ENCODE measurements at places on chromosomes 11 and 22.
A peak's percentile ranks its signal among the peaks of the same experiment; 100 is the strongest.

GRCh38 chr22:34430386-34430785 lies 510.1 kb upstream of the LARGE1 start:
- no peaks in the 10 kb centered on the region for H3K27me3 ChIP-seq
- no peak overlapping the region for H3K27ac ChIP-seq
- H3K4me3 ChIP-seq: no peak overlapping the region
- DNase-seq: no peak

DNA sequence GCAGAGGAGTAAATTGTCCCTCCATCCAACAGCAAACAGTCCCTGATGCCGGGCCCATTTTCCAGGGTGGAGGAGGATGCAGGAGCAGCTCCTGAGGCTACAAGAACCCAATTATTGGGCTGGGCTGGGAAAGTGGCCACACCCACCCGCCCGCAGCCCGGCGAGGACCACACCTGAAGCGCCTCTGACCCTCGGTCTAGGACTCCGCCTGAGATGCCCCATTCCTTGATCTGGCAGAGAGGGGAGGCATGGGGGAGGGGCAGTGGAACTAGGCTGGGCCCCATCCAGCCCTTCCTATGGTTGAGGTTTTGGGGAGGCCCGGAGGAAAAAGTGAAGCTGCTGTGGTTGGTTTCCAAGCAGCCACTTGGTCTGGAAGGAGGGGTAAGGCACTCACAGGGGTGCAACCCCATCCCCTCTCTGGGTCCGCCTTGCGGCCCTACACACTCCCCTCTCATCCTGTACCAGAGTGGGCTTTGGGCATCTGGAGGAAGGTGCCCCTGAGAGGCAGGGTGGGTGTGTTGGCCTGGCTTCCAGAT lies 2.4 kb upstream of the LGALS1 start:
- DNase-seq: no peak
- no peaks in the 10 kb centered on the region for H3K27me3 ChIP-seq
- H3K27ac ChIP-seq: no peak overlapping the region
- peaks cover 7% of the 10 kb centered on the region for H3K36me3 ChIP-seq

DNA sequence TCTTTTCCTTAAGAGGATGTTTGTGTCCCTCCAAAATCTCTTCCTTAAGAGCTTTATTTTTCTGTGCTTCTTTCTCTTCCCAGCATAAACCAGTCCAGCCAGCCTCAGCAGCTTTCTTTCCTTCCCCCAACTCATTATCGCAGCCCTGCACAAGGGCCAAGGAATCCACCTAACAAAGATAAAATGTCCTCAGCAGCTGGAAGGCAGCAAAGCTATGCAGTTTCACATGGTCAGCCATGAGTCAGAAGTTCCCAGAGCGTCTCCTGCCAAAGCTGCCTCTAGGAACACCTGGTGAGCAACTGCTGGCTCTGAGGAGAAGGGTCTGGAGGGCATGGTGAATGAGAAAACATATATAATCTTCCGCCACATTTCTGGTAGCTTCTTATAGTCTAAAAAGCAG lies 45.3 kb upstream of the HMGXB4 start:
- H3K36me3 ChIP-seq: no peaks in the 10 kb centered on the region
- no peaks in the 10 kb centered on the region for H3K4me1 ChIP-seq
- no peaks in the 10 kb centered on the region for H3K27me3 ChIP-seq
- H3K27ac ChIP-seq: no peak overlapping the region

GRCh38 chr11:96222102-96222501 lies 120.9 kb downstream of the MAML2 start:
- H3K27ac ChIP-seq: no peak overlapping the region
- no peak for DNase-seq
- H3K4me1 ChIP-seq: peaks cover 46% of the 10 kb centered on the region
- no peaks in the 10 kb centered on the region for H3K27me3 ChIP-seq
- H3K4me3 ChIP-seq: no peak overlapping the region
- H3K36me3 ChIP-seq: no peaks in the 10 kb centered on the region

DNA sequence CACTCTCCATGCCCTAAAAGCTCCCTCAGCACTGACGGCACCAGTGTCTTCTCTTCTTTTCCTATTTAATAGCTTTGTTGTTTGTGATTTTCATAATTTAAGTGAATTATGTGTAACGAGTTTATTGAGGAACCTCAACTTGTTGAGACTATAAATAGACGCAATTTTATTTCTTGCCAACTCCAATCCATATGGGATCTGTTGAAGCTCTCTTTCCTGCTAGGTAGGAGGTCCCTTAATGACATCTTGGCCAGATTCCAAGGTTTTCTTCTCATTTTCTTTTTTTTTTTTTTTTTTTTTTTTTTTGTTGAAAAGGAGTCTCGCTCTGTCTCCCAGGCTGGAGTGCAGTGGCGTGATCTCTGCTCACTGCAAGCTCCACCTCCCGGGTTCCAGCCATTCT lies 14.2 kb downstream of the RTL6 start:
- H3K4me1 ChIP-seq: no peaks in the 10 kb centered on the region
- no peak for DNase-seq
- H3K27ac ChIP-seq: no peak overlapping the region
- no peak overlapping the region for H3K4me3 ChIP-seq
- no peaks in the 10 kb centered on the region for H3K27me3 ChIP-seq

GRCh38 chr11:19502691-19503253 lies 209.9 kb upstream of the NAV2 start:
- no peak overlapping the region for H3K4me3 ChIP-seq
- no peak for DNase-seq
- no peaks in the 10 kb centered on the region for H3K4me1 ChIP-seq
- H3K27ac ChIP-seq: no peak overlapping the region
- H3K27me3 ChIP-seq: no peaks in the 10 kb centered on the region

GRCh38 chr11:64990222-64990923 lies 6.4 kb downstream of the BATF2 start:
- peak; percentile 75 for DNase-seq
- H3K27ac ChIP-seq: peak overlapping the region; percentile 72
- H3K4me3 ChIP-seq: peak overlapping the region; percentile 29
- H3K4me1 ChIP-seq: peaks cover 24% of the 10 kb centered on the region
- H3K27me3 ChIP-seq: no peaks in the 10 kb centered on the region

GRCh38 chr22:50250555-50251476 lies at the start of gene HDAC10:
TSS of gene HDAC10 (minus strand) at chr22:50251265. CDS start at chr22:50251032, 233 bp downstream.
- peak within 1 kb of the TSS; percentile 54 for H3K27ac ChIP-seq
- peak within 1 kb of the TSS; percentile 68 for H3K4me3 ChIP-seq
- H3K4me1 ChIP-seq: peaks cover 20% of the 10 kb centered on the region
- no peaks in the 10 kb centered on the region for H3K36me3 ChIP-seq
- peak; percentile 75 for DNase-seq
- H3K27me3 ChIP-seq: no peaks in the 10 kb centered on the region

- no peaks in the 10 kb centered on the region for H3K27me3 ChIP-seq
- peaks cover 33% of the 10 kb centered on the region for H3K36me3 ChIP-seq
- H3K27ac ChIP-seq: no peak overlapping the region
Measured at GRCh38 chr22:45726081-45726480, 54.4 kb downstream of the ATXN10 start.

DNA sequence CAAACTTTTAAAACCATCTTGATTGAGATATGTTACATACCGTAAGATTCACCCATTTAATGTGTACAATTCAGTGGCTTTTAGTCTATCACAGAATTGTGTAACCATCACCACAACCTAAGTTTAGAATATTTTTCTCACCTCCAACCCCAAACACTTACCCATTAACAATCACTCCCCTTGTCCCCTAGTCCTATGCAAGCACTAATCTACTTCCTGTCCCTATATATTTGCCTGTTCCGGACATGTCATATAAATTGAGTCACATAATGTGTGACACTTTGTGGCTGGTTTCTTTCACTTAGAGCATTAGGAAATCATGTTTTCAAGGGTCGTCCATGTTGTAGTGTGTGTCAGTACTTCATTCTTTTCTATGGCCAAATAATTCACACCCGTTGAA lies 38.8 kb downstream of the RASSF10 start:
- no peaks in the 10 kb centered on the region for H3K36me3 ChIP-seq
- DNase-seq: no peak
- no peaks in the 10 kb centered on the region for H3K27me3 ChIP-seq
- no peak overlapping the region for H3K27ac ChIP-seq
